ENCODE measurements at places on chromosomes 4 and X.

GRCh38 chr4:128288689-128289106, 1.1 kb upstream of the PGRMC2 start:
- DNase-seq: no peak

- no peak for DNase-seq
Observed at GRCh38 chr4:26864899-26865298, 4.3 kb downstream of the STIM2 start.

- no peak for DNase-seq
Observed at GRCh38 chr4:73895201-73896175, 26.3 kb downstream of the CXCL1 start.

- DNase-seq: no peak
Observed at GRCh38 chr4:144649646-144650045, 3.7 kb downstream of the HHIP start.

DNA sequence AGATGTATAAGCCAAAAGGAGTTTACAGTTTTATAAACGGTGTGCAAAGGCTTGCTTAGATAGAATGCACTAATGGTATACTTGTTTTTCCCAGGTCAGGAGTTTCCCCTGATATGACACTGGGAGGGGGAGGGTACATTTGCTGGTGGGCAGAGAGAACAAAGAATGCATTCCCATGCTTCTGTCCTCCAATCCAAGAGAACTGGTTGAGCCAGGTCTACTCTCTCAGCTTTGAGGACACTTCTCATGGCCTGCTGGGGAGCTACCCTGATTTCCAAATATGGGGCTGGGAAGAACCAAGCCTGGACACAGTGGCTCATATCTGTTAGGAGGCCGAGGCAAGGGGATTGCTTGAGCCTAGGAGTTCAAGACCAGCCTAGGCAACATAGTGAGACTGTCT, 3.3 kb upstream of the GPC4 start:
- no peak for DNase-seq

DNA sequence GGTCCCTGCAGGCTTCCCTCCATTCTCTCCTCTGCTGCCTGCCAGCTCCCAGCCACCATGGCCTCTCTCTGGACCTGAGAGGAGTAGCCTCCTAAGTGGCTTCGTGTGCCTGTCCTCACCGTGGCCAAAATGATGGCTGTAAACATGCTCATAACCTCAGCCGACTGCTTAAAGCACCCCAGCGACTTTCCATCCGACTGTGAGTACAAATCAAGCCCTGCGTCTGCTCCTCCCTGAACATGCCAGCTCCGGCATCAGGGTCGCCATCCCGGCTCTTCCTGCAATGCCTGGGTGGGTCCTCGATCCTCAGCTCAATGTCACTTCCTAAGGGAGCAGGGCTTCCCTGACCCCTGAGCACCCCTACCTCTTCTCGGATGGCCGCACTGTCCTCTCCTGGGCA, 3.3 kb upstream of the SORCS2 start:
- DNase-seq: no peak

DNA sequence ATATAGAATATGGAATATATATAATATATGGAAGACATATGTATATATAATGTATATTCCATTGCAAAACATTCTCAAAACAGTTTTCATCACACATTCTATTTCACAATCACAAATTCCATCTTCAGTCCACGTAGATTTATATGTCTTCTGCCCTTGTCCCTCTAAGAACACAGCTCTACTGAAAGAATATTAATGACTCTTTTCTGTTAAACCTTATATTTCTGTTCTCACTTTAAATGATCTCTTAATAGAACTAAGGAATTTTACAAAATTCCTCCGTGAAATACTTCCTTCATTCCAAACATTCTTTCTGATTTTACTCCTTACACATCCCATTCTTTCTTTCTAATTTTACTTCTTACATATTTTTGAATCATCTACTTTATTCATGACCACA, 1043.1 kb upstream of the PABPC4L start:
- no peak for DNase-seq

DNA sequence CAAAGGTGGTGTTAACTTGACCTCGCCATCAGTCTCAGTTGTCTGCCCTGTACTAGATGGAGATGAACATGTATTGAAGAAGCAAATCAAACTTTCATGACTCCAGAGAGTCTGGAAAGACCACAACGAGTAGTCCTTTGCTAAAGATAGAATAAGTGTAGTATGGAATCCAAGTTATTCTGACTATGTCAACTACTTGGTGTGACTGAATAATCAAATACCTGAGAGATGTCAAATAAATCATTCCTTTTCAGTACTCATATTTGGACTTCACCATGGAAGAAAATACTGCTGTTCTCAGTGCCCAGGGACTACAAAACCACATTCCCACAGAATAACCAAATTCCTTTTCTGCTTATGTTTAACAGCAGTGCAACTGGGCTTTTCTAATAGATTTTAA, 161.2 kb upstream of the SPRY1 start:
- DNase-seq: no peak

DNA sequence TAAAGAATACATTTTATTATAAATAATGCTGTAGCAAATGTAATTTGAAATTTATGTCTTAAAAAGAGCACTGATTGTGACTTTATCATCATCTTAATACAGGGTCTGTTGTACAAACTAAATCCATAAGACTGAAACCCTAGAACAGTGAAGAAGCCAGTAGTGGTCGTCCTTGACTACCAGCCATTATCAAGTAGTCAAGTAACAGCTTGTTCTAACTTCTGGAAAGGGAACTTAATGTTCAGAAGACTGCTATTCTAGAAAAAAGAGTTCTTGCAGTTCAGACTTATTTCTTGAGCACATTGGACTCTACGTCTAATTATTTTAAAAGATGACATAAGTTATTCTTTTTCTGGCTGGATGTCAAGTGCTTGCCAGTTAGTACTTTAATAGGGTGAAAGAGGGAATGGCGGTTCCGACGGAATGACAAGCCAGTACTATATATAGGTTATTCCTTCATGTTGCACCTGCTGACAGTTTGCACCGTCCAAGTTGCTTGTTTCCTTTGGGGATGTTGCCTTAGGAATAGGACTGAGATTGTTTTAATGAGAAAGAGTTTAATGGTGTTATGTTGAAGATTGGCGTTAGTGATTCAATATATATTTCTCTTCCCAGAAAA, 109.9 kb downstream of the RAPGEF2 start:
- DNase-seq: no peak

Data from GM12892 (cell line).